ENCODE measurements at places on chromosomes 6 and 20. TPM values are rescaled to one million over a fixed set of nuclear protein-coding genes. Genes with fewer than 3 reads are reported as not detected.

Gene ASIP
- not detected for total RNA-seq

Gene AAR2
- 26.6 TPM for total RNA-seq

DNA sequence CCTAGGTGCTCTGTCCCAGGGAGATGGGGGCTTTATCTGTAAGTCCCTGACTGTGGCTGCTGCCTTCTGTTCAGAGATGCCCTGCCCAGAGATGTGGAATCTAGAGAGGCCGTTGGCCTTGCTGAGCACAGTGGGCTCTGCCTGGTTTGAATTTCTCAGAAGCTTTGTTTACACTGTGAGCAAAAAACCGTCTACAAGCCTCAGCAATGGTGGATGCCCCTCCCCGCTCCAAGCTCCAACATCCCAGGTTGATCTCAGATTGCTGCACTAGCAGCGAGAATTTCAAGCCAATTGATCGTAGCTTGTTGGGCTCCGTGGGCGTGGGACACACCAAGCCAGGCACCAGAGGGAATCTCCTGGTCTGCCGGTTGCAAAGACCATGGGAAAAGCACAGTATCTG, 16.3 kb upstream of the RPP40 start:
- no peaks in the 10 kb centered on the region for H3K27me3 ChIP-seq
- peaks cover 1% of the 10 kb centered on the region for H3K4me1 ChIP-seq
- no peak overlapping the region for H3K27ac ChIP-seq
- H3K36me3 ChIP-seq = no peaks in the 10 kb centered on the region

Gene TMEM200A
- total RNA-seq = 12.8 TPM

GRCh38 chr20:44279228-44279627, 31.8 kb downstream of the FITM2 start:
- H3K4me3 ChIP-seq = no peak overlapping the region
- DNase-seq = no peak
- no peak overlapping the region for H3K27ac ChIP-seq

GRCh38 chr20:17457079-17457478, 74.1 kb downstream of the BFSP1 start:
- no peaks in the 10 kb centered on the region for H3K4me1 ChIP-seq
- no peak overlapping the region for H3K4me3 ChIP-seq
- no peaks in the 10 kb centered on the region for H3K36me3 ChIP-seq
- no peak overlapping the region for H3K27ac ChIP-seq
- no peak for DNase-seq
- H3K27me3 ChIP-seq = no peaks in the 10 kb centered on the region

DNA sequence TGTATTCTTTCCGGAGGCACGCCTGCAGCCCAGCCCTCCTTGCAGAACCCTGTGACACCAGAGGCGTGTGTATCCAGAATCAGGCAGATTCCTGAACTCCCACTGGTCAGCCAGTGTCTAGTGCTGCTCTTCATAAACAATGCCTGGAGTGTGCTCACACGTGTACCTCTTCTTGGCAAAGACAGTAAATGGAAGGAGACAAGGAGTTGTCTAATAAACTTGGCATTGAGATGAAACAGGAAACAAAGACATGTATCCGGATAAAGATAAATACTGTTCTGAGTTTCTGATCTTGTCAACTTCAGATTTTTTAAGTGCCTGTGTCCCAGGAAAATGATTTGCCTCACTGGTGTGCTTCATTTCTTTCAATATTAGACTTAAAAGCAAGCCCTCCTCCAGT, 1.7 kb downstream of the RPS6KA2 start:
- peaks cover 17% of the 10 kb centered on the region for H3K4me1 ChIP-seq
- H3K27me3 ChIP-seq = peaks cover 40% of the 10 kb centered on the region
- no peaks in the 10 kb centered on the region for H3K36me3 ChIP-seq
- no peak for DNase-seq

DNA sequence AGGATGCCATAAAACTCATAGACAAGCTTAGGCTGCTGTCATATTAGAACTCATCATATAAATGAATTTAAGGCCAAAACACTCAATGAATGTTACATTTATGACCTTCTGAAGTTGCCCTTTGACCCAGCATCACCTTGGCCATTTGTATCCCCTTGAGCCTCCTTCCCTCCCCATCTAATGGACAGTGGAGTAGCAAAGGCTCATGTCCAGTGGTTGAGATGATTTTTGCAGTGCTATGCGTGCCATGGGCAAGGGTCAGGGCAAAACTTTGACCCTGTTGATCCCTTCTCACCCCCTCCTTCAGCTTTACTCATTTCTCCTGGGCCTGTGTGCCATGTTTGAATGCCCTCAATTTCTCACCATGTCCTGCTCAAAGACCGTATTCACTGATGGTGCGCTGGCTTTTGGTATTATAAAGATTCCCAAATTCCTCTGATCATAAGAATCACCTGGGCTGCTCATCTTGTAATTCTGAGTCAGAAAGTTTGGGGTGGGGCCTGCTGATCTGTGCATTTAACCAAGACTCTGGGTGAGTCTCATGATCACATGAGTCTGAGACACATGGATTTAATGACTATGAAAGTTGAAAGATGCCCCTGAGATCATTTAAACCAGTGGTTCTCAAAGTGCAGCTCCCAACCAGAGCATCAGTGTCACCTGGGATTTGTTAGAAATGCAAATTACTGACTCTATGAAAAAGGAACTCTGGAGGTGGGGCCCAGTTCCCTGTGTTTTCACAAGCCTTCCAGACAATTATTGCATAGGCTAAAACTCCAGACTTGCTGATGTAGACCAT, 57.5 kb upstream of the IL20RA start:
- H3K4me1 ChIP-seq = no peaks in the 10 kb centered on the region
- no peak for DNase-seq
- H3K4me3 ChIP-seq = no peak overlapping the region
- no peaks in the 10 kb centered on the region for H3K27me3 ChIP-seq
- no peaks in the 10 kb centered on the region for H3K36me3 ChIP-seq
- no peak overlapping the region for H3K27ac ChIP-seq

DNA sequence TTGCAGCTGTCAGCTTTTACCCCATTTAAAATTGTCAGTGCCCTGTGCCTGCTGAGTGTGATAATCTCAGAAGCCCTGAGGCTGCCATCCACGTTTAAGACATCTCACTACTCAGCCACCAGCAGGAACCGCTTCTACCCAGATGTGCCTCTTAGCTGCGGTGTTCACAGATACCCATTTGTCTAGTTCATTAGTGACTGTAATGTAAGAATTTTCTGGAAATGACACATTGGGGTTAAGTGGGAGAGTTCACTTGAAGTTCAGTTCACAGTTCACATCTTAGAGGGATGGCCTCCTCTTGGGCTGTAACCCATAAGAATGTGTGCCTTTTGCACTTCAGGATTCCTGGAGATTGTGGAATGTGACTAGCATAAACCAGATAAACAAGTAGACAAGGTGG, 477.7 kb downstream of the BTBD3 start:
- H3K4me3 ChIP-seq = no peak overlapping the region
- no peak overlapping the region for H3K27ac ChIP-seq
- no peaks in the 10 kb centered on the region for H3K4me1 ChIP-seq
- DNase-seq = no peak
- no peaks in the 10 kb centered on the region for H3K27me3 ChIP-seq
- no peaks in the 10 kb centered on the region for H3K36me3 ChIP-seq

- DNase-seq = no peak
- H3K36me3 ChIP-seq = no peaks in the 10 kb centered on the region
- no peak overlapping the region for H3K27ac ChIP-seq
- no peaks in the 10 kb centered on the region for H3K27me3 ChIP-seq
- no peak overlapping the region for H3K4me3 ChIP-seq
- no peaks in the 10 kb centered on the region for H3K4me1 ChIP-seq
These were observed 31.8 kb upstream of the ZBP1 start for GRCh38 chr20:57651881-57652605.

Gene HLA-DMB
- 4.5 TPM for total RNA-seq

- no peak overlapping the region for H3K27ac ChIP-seq
- peaks cover 42% of the 10 kb centered on the region for H3K4me1 ChIP-seq
- H3K4me3 ChIP-seq = no peak overlapping the region
These were observed 56.4 kb upstream of the TPD52L1 start for GRCh38 chr6:125097186-125097585.

- H3K27me3 ChIP-seq = no peaks in the 10 kb centered on the region
- no peaks in the 10 kb centered on the region for H3K4me1 ChIP-seq
- no peaks in the 10 kb centered on the region for H3K36me3 ChIP-seq
- no peak overlapping the region for H3K27ac ChIP-seq
These were observed 187.7 kb upstream of the PRSS16 start for GRCh38 chr6:27059621-27060425.

- no peak for DNase-seq
- peaks cover 38% of the 10 kb centered on the region for H3K27me3 ChIP-seq
- no peaks in the 10 kb centered on the region for H3K36me3 ChIP-seq
These were observed 110.6 kb upstream of the SIRPA start for GRCh38 chr20:1784586-1784985.

Gene ANKRD66
- not detected for total RNA-seq

- no peaks in the 10 kb centered on the region for H3K36me3 ChIP-seq
- no peak within 1 kb of the TSS for H3K27ac ChIP-seq
- DNase-seq = peak; percentile 78
- no peaks in the 10 kb centered on the region for H3K4me1 ChIP-seq
These were observed at the start of gene CRYBG1 for GRCh38 chr6:106360410-106360988. Gene CRYBG1 (plus strand): TSS chr6:106360717. CDS start chr6:106360909, 192 bp downstream.

Gene REM1
- total RNA-seq = not detected

- no peak overlapping the region for H3K27ac ChIP-seq
- DNase-seq = no peak
- H3K36me3 ChIP-seq = no peaks in the 10 kb centered on the region
- H3K27me3 ChIP-seq = peaks cover 10% of the 10 kb centered on the region
- H3K4me3 ChIP-seq = no peak overlapping the region
These were observed 5.5 kb downstream of the MYLIP start for GRCh38 chr6:16134430-16134829.

GRCh38 chr6:101085327-101085726, 204.2 kb upstream of the ASCC3 start:
- no peak overlapping the region for H3K27ac ChIP-seq
- no peaks in the 10 kb centered on the region for H3K27me3 ChIP-seq
- peaks cover 37% of the 10 kb centered on the region for H3K4me1 ChIP-seq
- peak; percentile 18 for DNase-seq
- peak overlapping the region; percentile 9 for H3K4me3 ChIP-seq
- H3K36me3 ChIP-seq = no peaks in the 10 kb centered on the region

DNA sequence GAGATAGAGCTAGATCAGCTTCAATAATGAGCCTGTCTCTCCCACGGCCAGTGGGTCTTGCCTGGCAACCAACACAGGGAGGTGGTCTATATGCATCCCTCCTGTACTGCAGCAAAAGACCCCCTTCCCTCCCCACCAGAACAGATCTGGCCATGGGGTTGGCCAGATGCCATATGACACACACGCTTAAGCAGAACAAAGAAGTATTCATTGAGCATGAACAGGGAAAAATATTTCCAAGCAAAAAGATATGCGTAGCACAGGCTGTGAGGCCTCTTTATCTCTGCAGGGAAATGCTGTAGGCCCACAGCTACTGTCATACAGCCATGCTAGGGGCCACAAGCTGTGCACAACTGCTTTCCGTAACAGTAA, 73.4 kb upstream of the NRSN1 start:
- H3K27me3 ChIP-seq = no peaks in the 10 kb centered on the region
- H3K27ac ChIP-seq = no peak overlapping the region
- H3K36me3 ChIP-seq = no peaks in the 10 kb centered on the region
- no peaks in the 10 kb centered on the region for H3K4me1 ChIP-seq
- H3K4me3 ChIP-seq = no peak overlapping the region
- no peak for DNase-seq

Gene THBD
- total RNA-seq = 0.06 TPM

- no peak overlapping the region for H3K27ac ChIP-seq
- peaks cover 7% of the 10 kb centered on the region for H3K4me1 ChIP-seq
- H3K4me3 ChIP-seq = no peak overlapping the region
- no peaks in the 10 kb centered on the region for H3K27me3 ChIP-seq
- no peaks in the 10 kb centered on the region for H3K36me3 ChIP-seq
- no peak for DNase-seq
These were observed 25.8 kb upstream of the JARID2 start for GRCh38 chr6:15220062-15220461.

- no peaks in the 10 kb centered on the region for H3K36me3 ChIP-seq
- no peak overlapping the region for H3K4me3 ChIP-seq
- no peaks in the 10 kb centered on the region for H3K27me3 ChIP-seq
- no peak overlapping the region for H3K27ac ChIP-seq
These were observed 85.8 kb downstream of the CD164 start for GRCh38 chr6:109296452-109296851.

Gene MOXD1
- 2.3 TPM for total RNA-seq

GRCh38 chr6:105322499-105323225, 80.2 kb downstream of the PREP start:
- no peak for DNase-seq
- H3K4me1 ChIP-seq = no peaks in the 10 kb centered on the region
- H3K36me3 ChIP-seq = no peaks in the 10 kb centered on the region
- H3K27me3 ChIP-seq = no peaks in the 10 kb centered on the region
- no peak overlapping the region for H3K27ac ChIP-seq

DNA sequence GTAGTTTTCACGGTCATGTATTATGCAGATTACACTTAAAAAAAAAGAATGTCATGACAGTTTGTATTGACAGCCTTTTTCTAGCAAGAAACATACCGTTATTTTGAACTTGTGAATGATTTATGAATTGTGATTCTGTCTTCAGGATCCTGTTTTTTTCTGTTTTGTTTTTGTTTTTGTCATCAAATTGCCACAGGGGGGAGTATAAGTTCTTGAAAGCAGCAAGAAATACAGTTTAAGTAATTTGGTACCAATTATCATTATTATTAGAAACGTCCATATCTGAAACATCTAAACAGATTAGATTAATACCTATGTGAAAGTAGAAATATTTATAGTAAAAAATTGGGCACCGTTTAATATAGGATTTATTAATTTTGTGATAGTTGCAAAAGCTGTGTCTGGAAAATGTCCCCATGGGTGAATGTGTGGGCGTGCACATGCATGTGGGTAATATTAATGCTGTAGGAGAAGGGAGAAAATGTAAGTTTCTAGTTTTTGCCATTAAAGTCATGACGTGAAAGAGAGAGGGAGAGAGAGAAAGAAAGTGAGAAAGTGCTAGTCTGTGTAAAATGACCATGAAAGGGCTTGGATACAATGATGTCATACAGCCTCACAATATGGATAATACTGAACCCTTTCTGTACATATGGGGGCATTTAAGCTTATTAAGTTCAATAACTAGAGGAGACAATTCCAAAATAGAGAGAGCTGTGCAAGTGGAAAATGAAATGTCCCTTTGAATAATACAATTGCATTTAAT, 9.4 kb upstream of the CCN2 start:
- H3K27ac ChIP-seq = no peak overlapping the region
- H3K4me3 ChIP-seq = no peak overlapping the region
- no peaks in the 10 kb centered on the region for H3K27me3 ChIP-seq
- H3K4me1 ChIP-seq = peaks cover 5% of the 10 kb centered on the region
- H3K36me3 ChIP-seq = no peaks in the 10 kb centered on the region
- DNase-seq = no peak

GRCh38 chr6:107244742-107245480, 129.6 kb upstream of the BEND3 start:
- DNase-seq = no peak
- no peaks in the 10 kb centered on the region for H3K36me3 ChIP-seq
- H3K27ac ChIP-seq = no peak overlapping the region

Gene MOG
- not detected for total RNA-seq

- peak; percentile 50 for DNase-seq
- no peaks in the 10 kb centered on the region for H3K36me3 ChIP-seq
- H3K4me1 ChIP-seq = no peaks in the 10 kb centered on the region
- H3K27ac ChIP-seq = no peak overlapping the region
These were observed 16.5 kb downstream of the SMLR1 start for GRCh38 chr6:130843575-130844320.

GRCh38 chr6:73452107-73452461, at the start of gene CGAS:
Gene CGAS (minus strand): TSS chr6:73452297. CDS start chr6:73452181, 116 bp downstream.
- peaks cover 19% of the 10 kb centered on the region for H3K27me3 ChIP-seq
- H3K27ac ChIP-seq = no peak within 1 kb of the TSS
- H3K36me3 ChIP-seq = no peaks in the 10 kb centered on the region

All from neural progenitor cell (in vitro differentiated cells).